Activated naive CD4-positive, alpha-beta T cell treated with anti-CD3 and anti-CD28 coated beads for 36 hours (primary cell): ENCODE measurements at places on chromosomes 12 and 14. TPM values are rescaled to one million over a fixed set of nuclear protein-coding genes. Genes with fewer than 3 reads are reported as not detected.
A peak's percentile ranks its signal among the peaks of the same experiment; 100 is the strongest.

DNA sequence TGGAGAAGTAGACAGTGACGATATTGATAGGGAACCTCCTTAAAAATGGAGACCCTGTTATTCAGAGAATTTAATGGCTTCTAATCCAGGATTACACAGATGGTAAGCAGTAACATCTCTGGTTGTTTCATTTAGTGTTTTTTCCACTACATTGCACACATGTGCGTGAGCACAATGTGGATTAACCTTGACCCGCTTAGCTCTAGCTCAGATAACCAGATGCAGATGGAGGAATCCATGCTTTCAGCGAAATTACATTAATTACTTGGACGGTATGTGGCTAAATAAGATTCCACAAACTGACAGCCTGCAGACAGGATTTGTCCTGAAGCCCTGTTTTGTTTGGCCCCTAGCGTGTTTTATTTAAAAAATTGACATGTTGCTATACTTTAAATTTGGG, 378.4 kb downstream of the CCDC91 start:
- no peak for DNase-seq

The RITA1 gene
- 16.1 TPM for total RNA-seq

DNA sequence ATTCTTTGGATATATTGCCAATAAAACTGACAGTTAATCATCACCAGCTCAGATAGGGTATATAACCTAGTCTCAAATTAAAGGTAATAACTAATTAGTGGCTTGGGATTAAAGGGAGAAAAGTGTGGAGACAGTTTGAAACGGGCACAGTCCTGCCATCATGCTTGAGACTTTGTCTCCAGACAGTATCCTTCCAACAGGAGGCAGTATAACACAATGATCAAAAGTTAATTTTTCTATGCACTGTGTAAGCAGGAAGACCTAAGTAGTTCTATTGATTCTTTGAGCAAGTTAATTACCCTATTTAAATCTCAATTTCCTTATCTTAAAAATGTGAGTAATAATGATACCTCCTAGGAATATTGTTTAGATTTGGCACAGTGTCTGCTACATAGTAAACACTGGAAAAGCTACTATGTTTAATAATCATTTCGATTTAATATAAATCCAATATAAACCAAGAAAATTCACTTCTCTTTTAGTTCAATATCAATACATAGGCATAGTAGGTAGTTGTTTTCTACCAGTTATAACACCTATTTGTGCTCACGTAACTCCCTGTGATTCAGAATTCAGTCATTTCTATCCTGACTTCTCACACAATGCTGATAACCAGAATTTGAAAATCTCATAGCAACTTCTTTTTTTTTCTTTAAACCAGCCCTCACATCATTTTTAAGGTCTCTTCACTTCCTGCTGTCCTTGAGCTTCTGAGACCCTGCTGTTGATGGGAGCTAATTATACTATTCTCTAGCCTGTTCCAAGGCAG, 53.7 kb downstream of the GALNT4 start:
- DNase-seq: no peak

DNA sequence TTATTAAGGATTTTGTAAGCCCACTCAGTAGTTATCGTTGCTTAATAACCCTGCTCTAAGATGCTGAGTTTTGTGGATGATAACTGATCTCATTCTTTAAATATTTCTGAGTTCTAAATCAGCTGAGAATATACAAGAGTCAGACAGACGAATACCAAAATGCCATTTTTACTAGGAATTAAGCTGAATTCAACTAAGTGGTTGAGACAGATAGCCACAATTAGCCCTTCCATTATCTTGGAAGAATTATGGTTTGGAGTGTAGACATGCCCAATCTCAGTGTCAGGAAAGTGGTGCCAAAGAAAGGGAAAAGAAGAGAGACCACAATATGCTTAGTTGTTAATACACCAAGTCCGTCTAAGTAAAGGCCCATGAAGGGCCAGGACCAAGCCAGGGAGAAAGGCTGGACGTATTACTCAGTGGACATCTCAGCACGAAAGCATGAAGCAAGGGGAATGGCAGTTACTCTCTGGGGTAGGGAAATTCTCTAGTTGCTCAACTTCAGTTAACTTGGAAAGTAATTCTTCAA, 58.6 kb downstream of the KCNA5 start:
- DNase-seq: no peak

DNA sequence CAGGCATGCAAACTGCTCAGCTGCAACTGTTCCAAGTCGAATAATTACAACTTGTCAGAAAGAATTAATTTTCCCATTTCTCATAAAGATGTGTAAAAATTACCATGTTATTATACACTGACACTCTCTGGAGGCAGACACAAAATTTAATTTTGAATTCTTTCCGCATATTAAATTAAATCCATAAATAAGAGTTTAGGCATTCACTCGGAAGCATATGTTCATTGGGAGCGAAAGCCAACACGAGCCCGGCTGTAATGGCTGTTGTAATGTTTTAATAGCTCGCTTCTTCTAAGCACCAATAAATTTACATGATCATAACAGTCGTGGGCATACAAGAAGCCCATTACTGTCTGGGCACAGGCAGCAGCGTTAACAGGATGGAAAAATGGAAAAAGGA, 189.6 kb upstream of the SOX5 start:
- DNase-seq: no peak

The ACSS3 gene
- total RNA-seq: not detected

GRCh38 chr12:111369496-111370220, 763 bp upstream of the PHETA1 start:
- DNase-seq: no peak

DNA sequence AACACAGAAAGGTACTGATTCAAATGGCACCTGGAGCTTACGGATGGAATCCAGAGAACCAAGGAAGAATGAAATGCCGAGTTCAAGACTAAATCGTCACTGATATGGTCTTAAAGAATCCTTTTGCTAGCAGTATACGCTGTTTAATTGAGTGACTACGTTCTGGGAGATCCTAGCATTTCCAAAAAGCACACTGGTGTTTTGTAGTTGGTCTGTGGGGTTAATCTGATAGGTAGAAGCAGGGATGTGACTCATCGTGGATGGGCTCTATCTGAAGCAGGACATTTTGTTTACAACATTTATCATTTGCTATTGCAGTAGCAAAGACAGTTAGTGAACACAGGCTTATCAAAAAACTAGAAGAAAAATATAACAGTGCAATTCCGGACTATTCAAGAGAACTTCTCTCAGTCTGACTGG, 169.2 kb upstream of the HMGA2 start:
- no peak for DNase-seq

- DNase-seq: no peak
Measured at GRCh38 chr12:132481345-132481744, 8.6 kb upstream of the FBRSL1 start.

GRCh38 chr12:749751-750270, 2.6 kb upstream of the WNK1 start:
- no peak for DNase-seq

DNA sequence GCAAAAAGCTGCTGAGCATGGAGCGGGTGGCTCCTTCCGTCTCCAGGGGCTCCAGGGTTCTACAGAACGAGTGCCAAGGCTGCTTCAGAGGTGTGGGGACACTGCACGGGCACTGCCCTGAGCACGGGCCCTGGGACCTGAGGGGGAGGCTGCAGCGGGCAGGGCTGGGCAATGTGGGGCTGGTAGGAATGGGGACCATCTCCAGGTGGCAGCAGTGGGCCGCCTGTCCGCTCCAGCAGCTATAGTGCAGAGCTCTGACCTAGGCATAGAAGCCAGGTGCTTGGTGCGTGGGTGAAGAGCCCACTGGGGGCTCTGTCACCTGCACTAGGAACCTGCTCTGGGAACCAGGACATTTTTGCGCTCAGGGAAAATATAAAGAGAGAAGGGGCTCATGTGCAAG, 22.3 kb downstream of the HDAC7 start:
- DNase-seq: peak; percentile 55

GRCh38 chr12:81092053-81092452, 14.2 kb downstream of the ACSS3 start:
- no peak for DNase-seq

DNA sequence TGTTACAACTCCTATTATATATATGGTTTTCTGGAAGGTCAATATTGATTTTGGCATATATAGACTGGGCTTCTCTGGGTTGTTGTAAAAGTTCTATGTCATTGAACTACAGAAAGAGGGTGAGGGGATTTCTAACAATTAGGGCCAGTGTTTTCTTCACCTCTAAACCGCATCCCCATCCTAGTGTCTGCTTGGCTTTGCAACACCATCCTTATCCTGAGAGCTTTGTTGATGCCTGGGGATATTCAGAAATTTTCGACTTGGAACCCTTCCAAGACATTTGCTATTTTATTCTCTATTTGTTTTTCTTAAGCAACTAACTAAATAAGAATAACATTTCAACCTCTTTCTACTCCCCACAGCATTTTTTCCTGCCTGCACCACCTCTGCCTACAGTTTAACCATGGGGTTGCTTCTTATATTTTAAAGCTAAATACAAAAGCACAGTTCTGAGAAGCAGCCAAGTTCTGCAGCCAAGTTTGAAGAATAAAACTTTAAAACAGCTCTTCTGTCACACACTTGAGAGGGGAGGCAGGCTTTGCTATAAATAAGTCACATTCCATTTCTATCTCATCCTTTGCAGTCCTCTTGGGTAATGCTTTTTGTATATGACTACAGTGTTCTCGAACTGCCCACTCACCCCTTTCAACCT, 53.4 kb downstream of the RGS6 start:
- DNase-seq: no peak

DNA sequence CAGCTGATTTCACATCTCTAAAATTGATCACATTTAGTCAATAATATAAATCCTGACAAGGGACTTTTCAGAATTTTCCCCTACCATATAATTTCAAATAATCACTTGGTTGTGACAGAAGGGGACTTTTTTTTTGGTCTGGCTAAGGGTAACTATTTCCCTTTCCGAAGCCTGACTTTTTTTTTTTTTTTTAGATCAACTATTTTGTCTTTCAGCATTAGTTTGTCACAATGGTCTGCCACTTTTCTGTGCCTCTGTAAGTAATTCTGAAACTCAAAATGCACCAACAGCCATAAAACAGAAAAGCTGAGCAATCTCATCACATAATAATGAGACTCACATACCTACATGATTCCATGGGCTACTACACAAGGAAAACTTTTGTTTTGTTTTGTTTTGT, 266.4 kb downstream of the SSPN start:
- DNase-seq: no peak

DNA sequence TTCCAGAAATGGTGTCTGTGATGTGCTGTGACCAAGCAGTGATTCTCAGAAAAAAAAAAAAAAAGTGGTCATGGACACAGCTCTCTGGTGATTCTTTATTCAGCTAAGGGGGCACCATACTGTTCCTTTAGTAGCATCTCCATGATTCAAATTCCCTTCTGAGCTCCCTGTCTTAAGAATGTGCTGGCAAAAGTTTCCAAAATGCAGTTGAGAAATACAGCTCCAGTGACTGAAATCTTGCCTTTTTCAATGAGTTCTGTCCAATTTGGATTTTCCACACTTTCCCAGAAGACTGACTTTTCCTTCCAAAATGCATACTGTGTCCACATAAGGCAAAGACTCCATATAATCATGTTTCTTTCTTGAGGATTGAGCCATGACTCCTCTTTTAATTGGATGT, 24.3 kb upstream of the CPM start:
- no peak for DNase-seq

DNA sequence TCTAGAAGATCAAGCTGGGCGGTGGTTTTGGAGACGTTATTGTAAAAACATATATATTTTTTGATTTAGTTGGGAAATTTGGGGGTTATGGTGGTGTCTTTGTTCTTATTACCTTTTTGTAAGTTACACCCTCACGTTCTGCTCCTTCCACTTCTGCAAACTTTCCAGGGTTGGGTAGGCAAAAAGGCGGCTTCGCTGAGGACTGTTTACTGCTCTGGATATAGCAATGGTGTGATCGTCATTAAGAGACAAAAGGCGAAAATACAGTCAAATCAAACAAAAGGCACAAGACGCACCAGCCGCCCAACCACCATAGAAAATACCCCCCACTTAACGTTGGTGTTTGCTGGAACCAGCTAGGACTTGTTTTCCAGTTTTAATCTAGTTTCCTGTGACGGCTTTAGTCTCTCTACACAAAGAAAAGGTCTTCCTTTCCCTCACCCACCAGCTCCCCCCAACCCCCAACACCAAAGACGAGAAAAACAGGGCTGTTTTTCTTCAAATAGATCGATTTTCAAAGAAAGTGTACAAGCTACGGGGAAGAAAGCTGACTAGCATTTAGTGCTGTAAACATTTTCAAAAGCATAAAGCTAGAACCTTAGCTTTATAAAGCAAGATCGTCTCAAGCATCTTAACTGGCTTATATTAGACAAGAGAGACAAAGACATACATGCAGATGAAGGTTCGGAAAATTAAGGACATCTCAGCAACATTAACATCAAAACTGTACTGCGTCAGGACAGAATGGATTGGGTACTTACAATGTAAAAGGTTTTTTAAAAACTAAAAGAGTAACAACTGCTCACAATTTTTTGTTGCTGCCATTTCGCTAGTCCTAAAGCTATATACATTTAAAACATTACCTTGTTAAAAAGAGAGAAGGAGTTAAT, 2.0 kb upstream of the SETD1B start:
- DNase-seq: peak; percentile 58

The APOF gene
- total RNA-seq: not detected

The FOXN4 gene
- total RNA-seq: not detected

The IFI27L1 gene
- 33.9 TPM for total RNA-seq

GRCh38 chr12:18439541-18439940, 178.2 kb downstream of the PIK3C2G start:
- no peak for DNase-seq

GRCh38 chr14:71555654-71556559, 376.3 kb upstream of the RGS6 start:
- peak; percentile 80 for DNase-seq

GRCh38 chr14:94601884-94602391, 10.3 kb upstream of the SERPINA3 start:
- DNase-seq: no peak

GRCh38 chr12:57765003-57765697, 1.7 kb downstream of the CYP27B1 start:
- DNase-seq: peak; percentile 80

The DNAI7 gene
- total RNA-seq: 0.35 TPM

GRCh38 chr14:29462321-29462720, 465.3 kb downstream of the PRKD1 start:
- DNase-seq: no peak

- no peak for DNase-seq
Measured at GRCh38 chr12:126036348-126036747, 971.1 kb downstream of the AACS start.

The RNASE4 gene
- total RNA-seq: not detected

GRCh38 chr12:12726555-12727093, 9.5 kb downstream of the CDKN1B start:
- no peak for DNase-seq

DNA sequence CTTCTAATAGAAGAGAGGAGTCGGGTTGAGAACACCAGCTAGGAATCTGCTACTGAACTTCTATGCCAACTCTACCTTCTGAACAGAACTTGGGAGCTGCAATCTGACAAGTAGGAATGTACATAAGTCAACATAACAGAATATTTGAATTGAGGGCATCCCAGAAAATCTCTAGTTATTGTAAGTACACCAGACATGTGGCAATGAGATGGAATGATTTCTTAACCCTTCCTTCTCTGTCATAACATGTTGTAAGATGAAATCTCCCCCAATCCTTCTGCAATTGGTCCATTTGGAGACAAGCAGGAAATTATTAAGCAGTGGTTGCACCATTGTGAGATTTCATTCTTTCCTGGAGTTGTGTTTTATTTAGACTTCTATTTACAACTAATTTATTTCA, 68.7 kb upstream of the TMPO start:
- DNase-seq: no peak
